Left cardiac atrium (tissue), 4 donors: ENCODE measurements at places on chromosomes 12 and 14. TPM values are rescaled to one million over a fixed set of nuclear protein-coding genes. Genes with fewer than 3 reads are reported as not detected.

DNA sequence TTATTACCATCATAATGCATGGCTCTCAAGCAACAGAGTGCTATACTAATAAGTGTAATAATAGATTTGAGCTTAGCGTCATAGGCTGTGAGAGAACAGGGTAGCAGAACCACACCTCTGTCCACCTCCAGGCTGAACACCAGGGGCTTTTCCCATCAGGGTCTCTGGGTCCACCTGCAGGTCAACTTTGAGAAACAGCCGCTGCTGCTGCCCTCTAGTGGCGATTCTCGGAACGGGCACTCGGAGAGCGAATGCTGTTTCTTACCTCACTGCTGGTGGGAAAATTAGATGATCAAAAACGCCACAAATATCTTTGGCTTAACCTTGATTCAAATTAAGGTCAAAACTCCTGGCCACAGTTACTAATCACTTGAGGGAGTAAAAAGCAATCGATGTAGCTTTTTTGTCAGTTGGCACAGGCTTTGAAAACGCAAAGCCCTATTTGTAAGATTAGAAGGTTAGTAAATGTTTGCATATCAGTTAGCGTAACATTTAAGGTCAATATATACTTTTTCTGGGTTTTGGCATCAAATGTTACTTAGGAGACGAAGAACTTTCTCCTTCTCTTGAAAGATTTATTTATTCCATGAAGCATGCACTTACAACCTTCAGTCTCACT is 127.9 kb upstream of the TMEM132D start:
- DNase-seq = peak; percentile 44

- no peak for DNase-seq
These were observed 963 bp downstream of the TCTN2 start for GRCh38 chr12:123671876-123672275.

- DNase-seq = peak; percentile 47
These were observed 94.4 kb downstream of the CRACR2A start for GRCh38 chr12:3658327-3659163.

The ARHGEF40 gene
- total RNA-seq = 25.5 TPM
